ENCODE measurements at places on chromosomes 4 and X.

DNA sequence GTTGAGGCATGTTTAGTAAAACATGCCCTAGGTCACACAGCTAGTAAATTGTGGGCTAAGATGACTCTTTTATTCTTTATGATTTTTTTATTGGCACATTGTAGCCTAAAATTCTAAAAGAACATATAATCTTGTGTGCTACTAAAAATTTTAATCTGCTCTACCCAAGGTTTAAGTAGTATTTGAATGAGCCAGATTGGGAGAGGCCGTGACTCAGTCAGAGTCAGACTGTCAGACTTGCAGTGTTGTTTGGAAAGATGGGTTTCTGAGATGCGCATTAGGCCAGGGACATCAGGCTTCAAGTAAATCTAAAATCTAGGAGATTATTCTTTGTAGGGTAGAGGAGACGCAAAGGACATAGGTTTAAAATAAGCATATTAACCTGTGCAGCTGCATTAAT lies 30.7 kb upstream of the TMPRSS11E start:
- no peak for DNase-seq

- DNase-seq, result no peak
Observed at GRCh38 chr4:110988722-110989121, 365.8 kb upstream of the PITX2 start.

GRCh38 chrX:28988246-28988645 lies 401.0 kb downstream of the IL1RAPL1 start:
- no peak for DNase-seq

- DNase-seq, result no peak
Observed at GRCh38 chr4:171929477-171929876, 116.3 kb downstream of the GALNTL6 start.

GRCh38 chr4:181484396-181484795 lies 758.8 kb upstream of the TENM3 start:
- DNase-seq, result no peak

GRCh38 chr4:149136951-149137620 lies 678.6 kb downstream of the IQCM start:
- no peak for DNase-seq

DNA sequence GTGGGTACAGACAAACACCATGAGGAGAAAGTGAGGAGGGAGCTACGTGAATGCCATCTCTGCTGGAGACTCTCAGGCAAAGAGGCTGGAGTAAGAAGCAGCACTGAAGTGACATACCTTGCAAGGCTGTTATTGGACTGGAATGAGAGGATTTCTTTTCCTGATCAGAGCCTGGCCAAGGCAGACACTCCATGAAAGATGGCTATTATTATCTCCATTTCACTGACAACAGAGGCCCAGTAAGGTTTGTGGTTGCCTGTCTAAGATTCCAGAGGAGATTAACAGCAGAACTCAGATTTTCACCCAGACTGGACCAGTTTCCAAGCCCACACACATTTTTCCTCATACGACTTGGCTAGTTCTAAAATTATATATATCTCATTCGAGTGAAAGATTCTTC lies 162.0 kb upstream of the EOLA2 start:
- DNase-seq, result no peak

DNA sequence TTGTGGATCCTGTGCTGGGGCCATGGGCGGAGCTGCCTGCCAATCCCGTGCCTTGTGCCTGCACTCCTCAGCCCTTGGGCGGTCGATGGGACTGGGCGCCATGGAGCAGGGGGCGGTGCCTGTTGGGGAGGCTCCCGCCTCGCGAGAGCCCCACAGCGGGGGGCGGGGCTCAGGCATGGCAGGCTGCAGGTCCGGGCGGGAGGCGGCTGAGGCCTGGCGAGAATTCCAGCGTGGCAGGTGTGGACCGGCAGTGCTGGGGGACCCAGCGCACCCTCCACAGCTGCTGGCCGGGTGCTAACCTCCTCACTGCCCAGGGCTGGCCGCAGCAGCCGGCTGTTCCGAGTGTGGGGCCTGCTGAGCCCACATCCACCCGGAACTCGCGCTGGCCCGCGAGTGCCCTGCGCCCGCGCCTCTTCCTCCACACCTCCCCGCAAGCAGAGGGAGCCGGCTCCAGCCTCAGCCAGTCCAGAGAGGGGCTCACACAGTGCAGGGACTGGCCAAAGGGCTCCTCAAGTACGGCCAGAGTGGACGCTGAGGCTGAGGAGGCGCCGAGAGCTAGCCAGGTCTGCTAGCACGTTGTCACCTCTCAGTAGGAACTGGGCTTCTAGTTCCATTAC lies 85.9 kb downstream of the GBA3 start:
- DNase-seq, result no peak

DNA sequence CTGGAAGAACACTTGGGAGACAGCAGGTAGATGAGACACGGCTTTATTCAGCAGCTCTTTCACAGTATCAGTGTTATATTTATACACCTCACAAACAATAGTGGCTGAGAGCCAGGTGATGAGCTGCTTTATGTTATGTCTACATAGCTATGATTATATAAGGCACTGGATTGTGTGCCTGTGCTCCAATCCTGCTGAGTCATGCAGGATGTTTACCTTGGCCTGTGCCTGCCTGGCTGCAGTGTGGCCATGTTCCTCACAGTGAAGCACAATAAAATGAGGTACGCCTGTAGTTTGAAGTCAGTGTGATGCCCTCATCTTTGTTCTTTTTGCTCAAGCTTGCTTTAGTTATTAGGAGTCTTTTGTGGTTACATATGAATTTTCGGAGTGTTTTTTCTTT lies 31.3 kb downstream of the CXCL13 start:
- no peak for DNase-seq

- no peak for DNase-seq
Observed at GRCh38 chr4:173827707-173828106, 297.7 kb upstream of the HAND2 start.

DNA sequence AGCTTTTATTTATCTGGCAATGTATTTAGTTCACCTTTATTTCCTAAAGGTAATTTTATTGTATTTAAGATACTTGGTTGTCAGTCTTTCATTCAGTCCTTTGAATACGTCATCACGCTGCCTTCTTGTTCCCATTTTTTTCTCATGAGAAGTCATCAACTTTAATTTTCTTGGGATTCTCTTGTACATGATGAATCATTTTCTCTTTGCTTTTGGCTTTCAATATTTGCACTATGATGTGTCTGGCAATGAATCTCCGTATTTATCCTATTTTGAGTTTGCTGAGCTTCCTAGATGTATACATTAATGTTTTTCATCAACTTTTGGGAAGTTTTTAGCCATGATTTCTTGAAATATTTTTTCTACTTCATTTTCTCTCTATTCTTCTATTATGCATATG lies 28.4 kb downstream of the CLDN2 start:
- DNase-seq, result no peak

DNA sequence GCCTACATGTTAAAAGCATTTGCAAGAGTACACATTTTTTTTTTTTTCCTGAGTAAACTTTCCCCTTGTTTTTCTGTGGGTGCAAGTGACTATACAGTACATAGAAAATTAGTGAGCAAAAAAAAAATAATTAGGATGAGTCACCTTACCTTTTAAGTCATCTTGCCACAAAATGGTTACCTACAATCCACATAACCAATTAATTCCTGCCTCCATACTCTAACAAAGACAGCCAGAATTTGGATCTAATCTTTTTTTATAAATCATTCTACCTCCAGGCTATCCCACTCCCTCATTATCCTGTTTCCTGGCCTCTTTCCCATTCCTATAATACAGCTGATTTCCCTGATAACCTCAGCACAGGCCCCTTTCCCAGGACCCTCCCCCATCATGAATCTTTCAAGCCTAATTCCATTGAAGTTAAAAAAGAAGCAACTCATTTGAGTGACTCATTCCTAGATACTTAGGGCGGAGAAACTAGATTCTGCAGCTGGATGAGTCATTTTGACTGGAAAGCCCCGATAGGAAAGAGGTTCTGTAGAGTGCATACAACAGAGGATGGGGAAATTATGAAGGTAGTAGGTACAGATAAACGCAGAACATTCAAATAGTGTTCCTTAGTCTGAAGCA lies 128.2 kb downstream of the C4orf51 start:
- DNase-seq, result no peak

GRCh38 chrX:7132335-7133049 lies 15.0 kb upstream of the STS start:
- no peak for DNase-seq

GRCh38 chr4:75180790-75181776 lies 248.2 kb downstream of the PARM1 start:
- DNase-seq, result no peak

DNA sequence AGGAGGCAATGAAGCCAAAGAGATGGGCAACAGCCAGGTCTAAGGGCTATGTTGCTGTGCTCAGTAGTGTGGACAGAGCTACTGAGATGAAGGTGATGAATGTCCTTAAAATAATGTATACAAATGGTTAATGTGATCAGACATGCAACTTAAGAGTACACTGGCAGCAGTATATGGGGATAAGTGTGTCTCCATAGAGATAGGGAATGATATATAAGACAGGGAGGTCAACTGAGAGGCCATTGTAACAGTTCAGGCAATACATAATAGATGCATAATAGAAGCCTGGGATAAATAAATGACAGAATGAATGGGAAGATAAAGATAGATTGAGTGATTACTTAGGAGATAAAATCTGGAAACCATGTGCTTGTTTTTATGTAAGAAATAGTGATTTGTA lies 250.0 kb downstream of the CFAP299 start:
- DNase-seq, result no peak

DNA sequence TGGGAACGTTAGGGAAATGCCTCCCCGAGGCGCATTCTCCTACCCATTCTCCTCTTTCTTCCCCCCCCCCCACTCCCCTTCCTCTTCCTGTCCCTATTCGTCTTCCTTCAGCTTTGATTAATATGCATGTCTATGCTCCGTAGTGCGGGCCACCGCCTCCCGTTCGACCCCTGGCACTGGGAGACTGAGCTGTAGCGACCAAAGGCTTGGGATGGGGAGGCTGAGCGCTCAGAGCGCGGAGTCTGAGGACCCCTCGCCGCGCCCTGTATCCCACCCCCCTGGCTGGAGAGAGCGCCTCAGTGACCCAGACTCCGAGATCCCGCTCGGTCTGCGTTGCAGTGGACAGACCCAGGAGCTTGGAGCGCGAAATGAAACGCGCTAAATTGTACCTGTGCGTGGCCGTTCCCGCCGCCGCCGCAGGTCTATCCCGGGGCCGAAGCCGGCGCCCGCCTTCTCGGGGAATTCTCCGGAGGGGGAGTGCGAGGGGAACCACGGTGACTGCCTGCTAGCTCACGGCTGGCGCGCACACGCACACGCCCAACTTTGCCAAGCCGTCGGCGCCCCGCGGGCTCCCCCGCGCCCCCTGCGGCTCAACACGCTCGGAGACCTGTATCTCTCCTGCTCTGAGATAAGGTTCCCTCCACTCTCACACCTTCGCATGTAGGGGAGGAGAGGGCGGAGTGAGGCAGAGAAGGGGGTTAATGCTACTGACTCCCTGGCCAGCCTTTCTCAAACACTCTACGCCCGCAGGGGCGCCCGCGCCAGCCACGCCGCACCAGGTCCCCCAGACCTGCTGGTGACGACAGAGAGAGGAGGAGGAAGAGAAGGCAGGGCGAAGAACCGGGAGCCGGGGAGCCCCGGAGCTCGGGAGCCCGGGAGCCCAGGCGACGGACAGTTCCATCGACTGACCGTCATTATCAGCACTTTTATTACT lies 1.5 kb upstream of the PTCHD1 start:
- no peak for DNase-seq

DNA sequence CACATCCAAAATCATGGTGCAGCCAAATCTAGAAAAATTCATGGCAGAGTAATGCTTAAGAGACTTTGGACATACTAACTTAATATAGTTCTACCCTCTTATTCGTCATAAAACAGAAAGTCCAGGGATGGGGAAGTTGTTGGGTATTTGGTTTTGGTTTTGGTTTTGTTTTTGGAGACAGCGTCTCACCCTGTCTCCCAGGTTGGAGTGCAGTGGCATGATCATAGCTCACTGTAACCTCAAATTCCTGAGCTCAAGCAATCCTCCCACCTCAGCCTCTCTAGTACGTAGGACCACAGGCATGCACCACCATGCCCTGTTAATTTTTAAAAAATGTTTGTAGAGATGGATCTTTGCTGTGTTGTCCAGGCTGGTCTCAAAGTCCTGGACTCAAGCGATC lies 271.8 kb upstream of the TENM3 start:
- DNase-seq, result no peak

DNA sequence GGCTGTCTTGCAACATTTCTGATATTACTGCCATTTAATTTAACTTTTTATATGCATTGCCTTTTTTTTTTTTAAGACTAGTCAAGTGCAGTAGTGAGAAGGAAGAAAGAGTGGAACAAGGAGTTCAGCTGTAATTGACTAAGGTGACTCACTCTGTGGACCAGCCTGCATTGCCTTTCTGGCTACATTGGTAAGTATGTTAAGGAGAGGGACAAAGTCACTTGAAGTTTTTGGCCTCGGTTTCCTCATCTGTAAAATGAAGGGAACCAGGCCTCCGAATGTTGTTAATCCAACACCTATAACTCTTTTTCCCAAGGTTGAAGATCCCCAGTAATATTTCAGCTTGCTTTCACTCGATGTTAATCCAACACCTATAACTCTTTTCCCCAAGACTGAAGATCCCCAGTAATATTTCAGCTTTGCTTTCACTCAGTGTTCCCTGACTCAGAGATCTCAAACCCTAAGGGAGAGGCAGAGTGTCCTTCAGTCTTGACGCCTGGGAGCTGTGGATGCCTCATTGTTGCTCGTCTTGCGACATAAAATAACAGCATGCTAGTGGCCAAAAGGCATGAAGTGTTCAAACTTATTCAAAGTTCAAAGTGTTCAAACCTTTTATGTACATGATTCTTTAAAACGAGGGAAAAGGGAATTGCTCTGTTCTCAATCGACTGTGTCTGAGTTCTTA lies 102.0 kb downstream of the SORBS2 start:
- no peak for DNase-seq

GRCh38 chr4:48635310-48635709 lies 144.8 kb downstream of the FRYL start:
- DNase-seq, result no peak
